Peyer's patch (tissue), 4 donors: ENCODE measurements at places on chromosomes 4 and X. TPM values are rescaled to one million over a fixed set of nuclear protein-coding genes. Genes with fewer than 3 reads are reported as not detected.

GRCh38 chr4:70152088-70152487 lies 1.9 kb upstream of the PRR27 start:
- DNase-seq, result no peak

The SLC38A5 gene
- 26.4 TPM for total RNA-seq

DNA sequence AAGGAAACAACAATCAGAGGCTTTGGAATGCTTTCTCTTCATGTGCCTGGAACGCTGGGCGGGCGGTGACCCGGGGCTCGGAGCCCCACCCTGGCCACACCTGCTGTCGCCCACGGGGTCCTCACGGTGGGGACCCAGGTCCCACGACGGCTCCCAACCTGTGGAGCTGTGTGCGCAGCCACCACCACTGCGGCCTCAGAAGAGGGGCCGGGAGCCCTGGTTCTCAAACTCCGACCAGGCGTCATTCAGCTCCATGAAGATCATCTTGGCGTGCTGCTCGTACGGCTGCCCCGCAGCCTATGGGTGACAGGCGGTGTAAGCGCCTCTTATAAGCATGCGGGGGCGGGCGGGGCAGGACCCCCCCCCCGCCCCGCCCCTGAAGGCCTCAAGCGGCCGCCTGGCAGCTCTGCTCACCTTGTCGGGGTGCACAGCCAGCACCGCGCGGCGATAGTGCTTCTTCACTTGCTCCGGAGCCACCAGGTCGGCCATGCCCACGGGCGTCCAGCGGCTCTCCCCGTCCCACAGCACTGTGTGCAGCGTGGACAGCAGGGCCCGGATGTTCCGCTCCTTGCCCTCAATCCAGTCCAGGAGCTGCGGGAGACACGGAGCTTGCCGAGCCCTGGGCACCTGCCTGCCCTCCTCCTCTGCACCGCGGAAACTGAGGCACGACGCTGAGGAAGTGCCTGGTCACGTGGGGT lies 23.7 kb upstream of the CPLX1 start:
- DNase-seq, result no peak

DNA sequence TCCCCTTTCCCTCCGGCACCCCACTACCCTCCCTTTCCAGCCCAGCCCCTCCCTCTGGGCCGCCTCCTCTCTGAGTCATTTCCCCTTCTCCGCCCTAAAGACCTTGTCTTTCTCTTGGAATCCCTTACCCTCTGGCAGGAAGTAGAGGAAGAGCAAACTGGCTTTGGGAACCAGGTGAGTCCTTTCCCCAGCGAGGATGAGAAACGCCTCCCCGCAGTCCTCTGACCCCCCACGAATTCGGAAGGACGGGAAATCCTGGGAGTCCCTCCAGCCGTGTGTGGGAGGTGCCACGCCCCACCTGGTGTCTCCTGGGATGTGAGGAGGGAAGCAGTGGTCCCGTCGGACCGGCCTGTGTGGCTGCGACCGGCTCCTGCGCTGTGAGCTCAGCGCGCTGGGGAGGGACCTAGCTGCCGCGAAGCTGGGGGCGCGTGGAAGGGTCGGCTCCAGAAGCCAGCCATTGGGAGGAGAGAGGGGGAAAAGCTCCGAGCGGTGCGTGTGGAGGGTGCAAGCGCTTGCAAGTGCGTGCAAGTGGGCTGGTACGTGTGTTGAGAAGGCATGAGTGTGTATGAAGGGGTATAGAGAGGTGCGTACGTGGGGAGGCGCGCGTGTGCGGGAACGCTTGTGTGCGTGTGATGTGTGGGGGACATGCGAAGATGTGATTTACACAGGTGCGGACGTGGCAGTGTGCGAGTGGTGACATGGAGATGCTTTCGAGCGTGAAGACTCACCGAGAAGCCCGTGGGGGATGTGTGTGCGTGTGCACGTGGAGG lies 46.3 kb downstream of the TEX13B start:
- DNase-seq, result no peak

- no peak for DNase-seq
These were observed 42.1 kb upstream of the MAGEA4 start for GRCh38 chrX:151870602-151871001.
